ENCODE measurements at places on chromosomes 12 and 14.

DNA sequence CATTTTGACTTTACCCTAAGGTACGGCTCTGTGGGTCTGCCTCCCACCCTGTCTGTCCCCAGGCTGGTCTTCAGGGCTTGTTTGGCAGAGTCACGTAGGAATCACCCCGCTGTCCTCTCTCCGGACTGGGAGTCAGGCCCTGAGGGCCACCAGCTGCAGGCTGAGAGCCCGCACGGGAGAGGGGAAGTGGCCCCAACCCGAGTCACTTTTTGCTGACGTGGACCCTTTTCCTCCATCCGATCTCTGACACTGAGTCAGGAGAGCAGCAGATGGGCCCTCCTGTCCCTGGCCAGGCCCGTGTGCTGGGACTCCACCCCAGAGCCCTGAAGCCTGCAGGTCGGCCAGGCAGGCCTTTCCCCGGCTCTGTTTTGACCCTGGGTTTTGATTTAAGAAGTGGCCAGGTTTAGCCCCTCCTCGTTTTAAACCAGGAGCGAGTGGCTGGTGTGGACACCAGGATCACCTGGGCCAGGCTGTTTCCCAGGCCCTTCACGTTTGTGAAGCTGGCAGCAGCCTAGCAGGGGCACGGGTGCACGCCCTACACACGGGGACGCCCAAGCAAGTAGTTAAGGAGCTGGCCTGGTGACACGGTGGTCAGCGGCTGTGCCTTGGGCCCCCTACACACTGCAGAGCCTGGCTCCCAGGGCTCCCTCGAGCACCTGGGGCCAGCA is 12.5 kb upstream of the TEX22 start:
- no peak for DNase-seq

DNA sequence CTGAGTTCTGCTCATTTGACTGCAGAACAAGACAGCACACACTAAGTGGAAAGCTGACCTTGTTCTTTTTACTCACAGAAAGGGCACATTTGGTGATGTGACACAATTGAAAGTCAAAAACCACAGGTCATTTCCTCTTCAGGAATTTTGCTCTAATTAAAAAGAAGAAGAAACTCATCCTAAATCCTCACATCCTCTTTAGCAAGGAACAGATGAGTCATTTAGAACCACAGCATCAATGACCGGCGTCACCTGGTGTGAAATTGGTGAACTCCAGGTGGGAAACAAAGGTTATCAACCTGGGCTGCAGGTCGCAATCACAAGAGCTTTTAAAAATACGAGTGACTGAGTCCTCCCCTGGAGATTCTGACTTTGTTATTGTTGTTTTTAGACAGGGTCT is 2.9 kb upstream of the RNU6-8 start:
- DNase-seq = no peak

GRCh38 chr12:79665212-79665887 is 25.4 kb downstream of the PAWR start:
- DNase-seq = no peak

DNA sequence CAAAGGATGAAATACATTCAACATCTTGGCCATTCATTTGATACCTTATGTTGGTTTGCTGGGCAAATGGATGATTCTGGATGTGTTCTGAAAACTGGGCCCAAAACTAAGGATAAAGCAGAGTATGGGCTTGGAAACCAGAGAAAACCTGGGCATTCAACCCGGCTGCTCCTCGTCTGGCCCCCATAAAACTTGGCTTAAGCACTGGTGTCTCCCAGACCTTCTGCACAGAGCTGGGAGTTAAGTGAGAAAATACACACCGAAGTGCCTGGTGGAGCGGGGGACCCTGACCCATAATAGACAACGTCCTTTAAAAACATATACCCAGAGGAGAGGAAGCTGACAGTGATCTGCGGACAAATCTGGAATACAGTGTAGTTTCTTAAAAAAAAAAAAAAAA is 112.5 kb downstream of the FOXN3 start:
- no peak for DNase-seq

GRCh38 chr12:127245437-127245836 is 1021.5 kb upstream of the TMEM132C start:
- no peak for DNase-seq

DNA sequence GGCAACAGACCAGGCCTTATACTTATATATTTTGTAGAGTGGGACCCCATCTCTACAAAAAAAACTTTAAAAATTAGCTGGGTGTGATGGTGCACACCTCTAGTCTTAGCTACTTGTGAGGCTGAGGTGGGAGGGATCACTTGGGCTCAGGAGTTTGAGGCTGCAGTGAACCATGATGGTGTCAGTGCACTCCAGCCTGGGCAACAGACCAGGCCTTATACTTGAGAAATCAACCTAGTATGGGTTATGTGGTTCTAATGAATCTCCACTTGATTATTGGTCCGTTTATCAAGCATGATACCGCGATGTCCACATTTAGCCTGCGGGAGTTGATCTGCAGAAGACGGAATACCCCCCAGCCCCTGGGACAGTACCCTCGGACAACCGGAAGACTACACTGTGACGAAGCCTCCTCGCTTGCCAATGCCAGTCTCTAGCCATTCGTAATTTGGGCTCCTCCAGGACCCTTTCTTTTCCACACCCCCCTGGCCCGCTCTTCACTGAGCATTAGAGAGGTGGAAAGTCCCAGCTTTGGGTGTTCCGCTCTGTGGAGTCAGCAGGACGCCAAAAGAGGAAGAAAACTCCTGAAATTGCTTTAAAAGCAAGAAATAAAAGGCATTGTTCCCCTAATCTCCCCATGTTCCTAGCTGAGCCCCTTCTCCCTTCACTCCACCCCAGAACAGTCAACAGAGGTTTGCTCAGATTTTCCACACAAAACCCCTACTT is 19.4 kb downstream of the LTBP2 start:
- no peak for DNase-seq

DNA sequence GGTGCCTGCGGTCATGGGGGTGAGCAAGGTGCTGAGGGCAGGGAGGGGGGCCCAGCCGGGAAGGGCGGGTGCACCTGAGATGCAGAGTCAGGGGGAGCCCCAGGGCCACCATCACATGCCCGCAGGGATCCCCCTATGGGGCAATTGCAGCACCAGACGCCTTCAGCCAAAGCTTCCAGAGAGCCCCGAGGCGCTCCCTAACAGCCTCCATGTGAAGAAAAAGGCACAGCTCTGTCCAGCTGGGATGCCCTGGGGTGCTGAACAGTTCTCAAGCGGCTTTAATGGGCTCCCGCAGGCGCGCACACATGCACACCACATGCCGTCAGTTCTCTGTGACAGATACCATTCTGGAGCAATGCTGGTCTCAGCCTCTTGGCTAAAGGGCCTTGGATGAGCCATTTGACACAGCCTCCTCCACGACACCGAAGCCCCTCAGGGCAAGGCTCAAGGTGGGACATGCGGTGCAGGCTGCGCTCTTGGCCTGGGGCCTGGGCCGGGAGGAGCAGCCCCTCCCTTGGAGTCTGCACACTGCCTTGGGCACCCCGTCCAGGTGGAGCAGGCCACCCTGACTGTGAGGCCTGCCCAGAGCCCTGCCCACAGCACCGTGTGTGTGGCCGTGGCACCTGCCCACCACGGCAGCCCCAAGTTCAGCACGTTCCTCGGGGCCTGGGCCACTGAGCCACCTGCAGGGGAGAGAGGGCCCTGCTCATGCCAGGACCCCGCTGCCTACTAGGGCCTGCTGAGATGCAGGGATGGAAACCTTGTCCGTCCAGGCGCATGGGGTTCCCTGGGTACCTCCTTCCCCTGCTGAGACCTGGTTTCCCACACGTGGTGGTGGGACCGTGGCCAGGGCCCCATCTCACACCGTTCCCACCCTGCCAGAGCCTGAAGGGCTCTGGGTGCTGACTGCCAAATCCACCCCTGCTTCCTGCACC is 7.7 kb downstream of the XRCC3 start:
- no peak for DNase-seq

DNA sequence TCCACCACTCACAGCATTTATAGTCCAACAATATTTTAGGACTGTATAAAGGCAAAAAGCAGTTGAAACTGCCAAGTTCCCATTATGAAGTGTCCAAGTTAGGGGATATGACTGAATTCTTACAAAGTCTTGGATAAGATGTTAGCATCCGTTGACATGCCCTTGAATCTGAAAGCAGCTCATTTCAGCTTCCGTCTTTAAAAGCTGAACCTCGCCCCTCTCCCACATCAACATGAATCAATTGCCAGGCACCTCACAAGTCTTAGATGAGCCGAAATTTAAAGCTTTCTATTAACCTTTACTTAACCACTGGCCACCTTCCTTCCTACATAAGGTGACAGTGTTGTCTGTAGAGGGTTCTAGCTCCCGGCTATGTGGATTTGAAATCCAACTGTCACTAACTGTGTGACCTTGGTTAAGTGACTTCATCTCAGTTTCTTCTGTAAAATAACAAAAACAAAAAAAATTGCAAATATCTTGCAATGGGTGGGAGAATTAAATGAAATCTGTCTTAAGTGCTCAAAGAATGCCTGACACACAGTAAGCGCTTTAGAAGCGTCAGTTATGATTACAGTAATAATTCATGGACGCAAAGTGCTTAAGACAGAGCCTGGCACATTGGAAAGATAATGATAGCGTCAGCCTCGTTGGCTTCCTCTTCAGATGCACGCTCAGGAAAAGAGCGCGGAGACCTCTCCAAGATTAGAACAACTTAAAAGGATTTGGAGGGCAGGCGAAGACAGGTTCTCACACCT is 1.2 kb downstream of the PPP1CC start:
- no peak for DNase-seq

- no peak for DNase-seq
Measured at GRCh38 chr14:30751646-30752416, 122.5 kb upstream of the COCH start.

DNA sequence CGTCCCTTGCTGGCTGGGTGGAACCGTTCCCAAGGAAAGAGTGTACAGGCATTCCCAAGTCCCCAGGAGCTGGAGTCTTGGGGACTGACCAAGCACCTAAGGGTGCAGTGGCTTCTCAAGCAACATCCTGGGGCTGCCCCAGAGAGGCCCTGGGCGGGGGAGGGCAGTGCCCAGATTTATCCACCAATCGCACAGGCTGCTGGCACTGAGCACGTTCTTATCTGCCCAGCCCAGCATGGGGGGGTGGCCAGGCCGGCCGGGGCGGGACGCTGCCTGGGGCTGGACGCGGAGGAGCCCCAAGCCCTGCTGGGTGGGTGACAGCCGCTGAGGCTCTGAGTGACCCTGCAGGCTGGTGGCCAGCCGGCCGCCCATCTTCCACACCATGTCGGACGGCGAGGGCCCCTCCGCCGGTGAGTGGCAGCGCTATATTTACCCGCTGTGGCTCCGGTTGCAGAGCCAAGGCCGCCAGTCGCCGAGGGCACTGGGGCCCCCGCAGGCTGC is 53.4 kb downstream of the CYP46A1 start:
- peak; percentile 56 for DNase-seq

DNA sequence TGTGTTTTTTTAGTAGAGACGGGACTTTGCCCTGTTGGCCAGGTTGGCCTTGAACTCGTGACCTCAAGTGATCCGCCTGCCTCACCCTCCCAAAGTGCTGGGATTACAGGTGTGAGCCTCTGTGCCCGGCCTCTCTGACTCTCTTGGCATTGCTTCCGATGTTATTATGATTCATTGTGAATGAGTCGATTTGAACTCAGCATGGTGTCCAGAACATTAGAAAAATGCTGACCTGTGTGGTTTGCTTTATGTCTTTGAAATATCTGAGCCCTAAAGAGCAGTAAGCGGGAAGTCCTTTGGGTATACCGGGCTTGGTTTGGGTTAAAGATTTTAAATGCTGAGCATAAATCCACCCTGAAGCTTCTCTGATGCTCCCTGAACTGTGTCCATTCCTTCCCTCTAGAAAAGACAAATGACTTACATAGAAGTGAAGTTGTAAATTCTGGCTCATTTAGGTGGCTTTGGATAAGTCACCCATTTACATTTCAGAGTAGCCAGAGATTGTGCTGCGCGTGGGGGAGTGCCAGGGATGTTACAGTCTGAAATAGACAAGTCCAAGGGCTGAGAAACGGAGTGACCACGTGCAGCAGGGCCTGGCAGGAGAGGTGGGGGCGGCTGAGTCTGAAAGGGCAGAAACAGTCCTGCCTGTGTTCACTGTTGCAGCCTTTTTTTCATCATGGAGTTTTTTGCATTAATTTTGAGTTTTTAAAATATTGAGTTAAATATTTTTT is 39.6 kb downstream of the SLC15A4 start:
- DNase-seq = no peak

DNA sequence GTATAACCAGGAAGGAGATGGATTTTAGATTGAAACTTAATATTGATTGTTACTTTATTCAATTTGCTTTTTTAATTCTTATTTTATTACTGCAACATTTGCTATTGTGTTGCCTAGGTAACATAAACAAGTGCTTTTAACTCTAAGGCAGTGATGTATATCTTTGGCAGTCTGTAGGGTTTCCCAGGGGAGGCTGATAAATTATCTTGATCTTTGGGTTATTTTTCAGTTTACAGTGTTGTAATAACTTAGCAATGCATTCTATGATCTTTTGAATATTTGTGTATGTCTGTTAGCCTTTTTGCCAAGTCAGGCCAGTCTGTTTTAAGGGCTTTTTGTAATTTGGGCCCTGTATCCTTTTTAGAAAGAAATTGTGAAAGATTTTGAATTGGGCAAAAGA is 7.8 kb upstream of the DTD2 start:
- no peak for DNase-seq

DNA sequence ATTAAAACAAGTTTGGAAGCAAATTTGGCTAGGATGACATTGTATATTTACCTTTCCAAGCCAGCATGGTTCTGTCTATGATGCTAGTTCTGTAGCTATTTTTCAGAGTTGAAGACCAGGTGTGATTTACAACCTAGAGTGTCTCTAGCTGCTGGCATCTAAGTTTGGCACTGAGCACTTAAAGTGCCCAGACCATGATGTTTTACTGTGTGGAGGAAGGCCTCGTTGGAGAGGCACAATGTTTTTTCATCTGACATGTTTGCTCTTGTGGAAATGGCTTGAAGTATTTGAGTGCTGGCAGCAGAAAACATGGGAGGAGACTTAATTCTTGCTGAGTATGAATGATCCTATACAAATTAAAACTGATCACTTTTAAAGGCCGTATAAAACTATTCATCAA is 13.0 kb upstream of the C12orf71 start:
- no peak for DNase-seq

GRCh38 chr12:24197532-24197931 is 248.1 kb upstream of the SOX5 start:
- DNase-seq = no peak

DNA sequence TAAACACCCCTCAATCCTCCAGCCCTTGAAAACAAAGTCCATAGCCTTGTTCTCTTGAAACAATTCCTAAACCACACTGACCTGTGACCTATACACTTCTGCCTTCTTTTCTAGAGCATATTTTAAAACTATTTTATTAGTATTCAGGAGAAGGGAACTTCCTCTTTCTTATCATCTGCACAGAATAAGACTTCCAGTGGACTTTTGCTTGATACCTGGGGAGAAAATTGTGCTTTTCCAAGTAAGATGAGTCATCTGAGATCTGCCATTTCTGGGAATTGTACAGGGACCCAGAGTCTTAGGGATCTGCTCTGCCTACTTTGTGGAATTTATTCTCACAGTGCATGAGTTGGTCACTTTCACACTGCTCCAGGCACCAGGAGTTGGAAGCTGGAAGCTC is 10.5 kb upstream of the WNT5B start:
- no peak for DNase-seq
